MCF 10A (cell line): ENCODE measurements at places on chromosomes 12 and 14. TPM values are rescaled to one million over a fixed set of nuclear protein-coding genes. Genes with fewer than 3 reads are reported as not detected.

The SPATS2 gene
- total RNA-seq = 21.0 and 26.0 TPM in 2 replicates

The TSPAN19 gene
- total RNA-seq = 0.63 and 1.1 TPM in 2 replicates

The KANSL2 gene
- 35.3 and 44.2 TPM in 2 replicates for total RNA-seq

The RHOJ gene
- not detected in 2 replicates for total RNA-seq

The HOXC4 gene
- 1.7 and 1.8 TPM in 2 replicates for total RNA-seq

The RFX4 gene
- not detected in 2 replicates for total RNA-seq

DNA sequence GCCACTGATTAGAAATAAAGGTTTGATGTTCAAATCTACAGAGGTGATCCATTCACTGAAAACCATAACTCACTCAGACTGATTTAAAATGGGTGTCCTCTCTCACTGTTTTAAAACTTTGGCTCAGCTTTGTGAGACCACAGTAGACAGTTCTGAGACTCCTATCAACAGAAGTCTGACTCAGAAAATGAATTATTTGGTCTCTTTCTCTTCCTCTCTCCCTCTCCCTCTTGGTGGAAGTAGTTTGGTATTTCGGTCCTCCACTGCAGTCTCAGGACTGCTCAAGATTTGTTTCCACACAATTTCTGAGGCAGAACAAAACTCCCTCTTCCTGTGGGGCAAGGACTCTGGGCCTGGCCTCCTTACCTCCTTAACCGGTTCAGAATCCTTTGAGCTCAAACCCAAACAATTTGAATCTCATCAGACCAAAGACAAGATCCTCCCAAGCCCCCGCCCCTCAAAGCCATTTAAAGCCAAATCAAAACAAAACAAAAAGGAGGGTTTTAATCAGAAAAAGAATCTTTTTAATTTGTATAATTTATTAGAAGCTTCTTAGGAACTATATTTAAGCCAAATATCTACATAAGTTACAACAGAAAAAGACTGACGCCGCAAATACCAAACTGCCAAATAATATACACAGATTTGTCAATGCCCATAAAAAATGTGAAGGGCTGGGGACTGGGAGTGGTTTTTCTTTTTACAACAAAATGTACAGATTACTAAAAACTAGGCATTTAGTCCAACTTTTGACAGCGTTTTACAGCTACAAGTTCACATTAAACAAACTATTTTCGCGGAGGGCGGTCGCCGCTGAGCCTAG, 3.9 kb downstream of the NKX2-1 start:
- H3K36me3 ChIP-seq = no peaks in the 10 kb centered on the region
- no peak overlapping the region for H3K4me3 ChIP-seq
- no peak for DNase-seq

GRCh38 chr14:100851946-100852620, 26.2 kb downstream of the MEG3 start:
- DNase-seq = no peak
- H3K4me3 ChIP-seq = no peak overlapping the region
- no peaks in the 10 kb centered on the region for H3K27me3 ChIP-seq
- no peak overlapping the region for H3K27ac ChIP-seq
- H3K4me1 ChIP-seq = no peaks in the 10 kb centered on the region
- no peaks in the 10 kb centered on the region for H3K36me3 ChIP-seq

DNA sequence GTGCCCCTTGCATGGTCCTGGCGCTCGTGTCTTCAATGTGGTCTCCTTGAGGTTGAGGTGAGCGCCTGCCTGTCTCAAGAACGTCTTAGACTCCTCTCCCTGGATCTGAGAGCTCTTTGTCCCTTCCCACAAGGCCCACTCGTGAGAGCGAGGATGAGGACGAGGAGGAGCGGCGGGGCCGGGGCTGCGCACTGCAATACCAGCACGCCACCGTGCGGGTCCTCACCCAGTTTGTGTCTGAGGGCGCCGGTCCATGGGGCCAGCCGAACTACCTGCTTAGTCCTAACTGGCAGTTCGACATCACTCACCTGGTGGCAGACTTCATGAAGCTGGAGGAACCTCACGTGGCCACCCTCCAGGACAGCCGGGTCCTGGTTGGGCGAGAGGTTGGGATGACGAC, 128.1 kb downstream of the SLC15A4 start:
- H3K27ac ChIP-seq = no peak overlapping the region
- no peaks in the 10 kb centered on the region for H3K36me3 ChIP-seq
- H3K4me1 ChIP-seq = no peaks in the 10 kb centered on the region
- H3K4me3 ChIP-seq = no peak overlapping the region
- no peak for DNase-seq
- no peaks in the 10 kb centered on the region for H3K27me3 ChIP-seq

- no peak for DNase-seq
- no peak overlapping the region for H3K27ac ChIP-seq
- H3K36me3 ChIP-seq = peaks cover 26% of the 10 kb centered on the region
- H3K27me3 ChIP-seq = no peaks in the 10 kb centered on the region
- no peak overlapping the region for H3K4me3 ChIP-seq
Observed at GRCh38 chr14:51697848-51698247, 46.1 kb downstream of the FRMD6 start.

GRCh38 chr14:53190938-53191337, 37.8 kb upstream of the DDHD1 start:
- no peak overlapping the region for H3K27ac ChIP-seq
- DNase-seq = peak; percentile 10
- H3K4me1 ChIP-seq = peaks cover 5% of the 10 kb centered on the region

DNA sequence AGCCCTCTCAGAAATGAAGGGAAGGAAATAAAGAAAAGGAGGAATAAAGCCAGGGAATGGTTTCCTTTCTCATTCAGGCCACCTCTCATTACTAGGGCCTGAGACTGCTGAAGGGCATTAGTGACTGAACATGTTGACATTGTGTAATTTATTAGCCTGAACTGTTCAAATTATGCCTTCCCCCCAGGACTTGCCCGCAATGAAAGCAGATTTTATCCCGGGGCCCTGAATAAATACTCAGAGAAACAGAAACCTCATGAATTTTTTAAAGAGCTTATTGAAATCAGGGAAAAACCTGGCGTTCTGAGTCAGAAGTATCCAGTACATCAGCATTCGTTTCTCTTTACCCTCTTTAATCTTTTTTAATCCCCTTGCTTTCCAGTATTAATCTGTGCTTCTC, 35.9 kb upstream of the WSCD2 start:
- H3K27ac ChIP-seq = no peak overlapping the region
- H3K4me1 ChIP-seq = no peaks in the 10 kb centered on the region
- H3K27me3 ChIP-seq = peaks cover 7% of the 10 kb centered on the region
- DNase-seq = no peak
- no peak overlapping the region for H3K4me3 ChIP-seq

GRCh38 chr12:1305063-1305434, 289.3 kb downstream of the FBXL14 start:
- DNase-seq = no peak
- H3K27me3 ChIP-seq = no peaks in the 10 kb centered on the region
- no peaks in the 10 kb centered on the region for H3K4me1 ChIP-seq
- H3K27ac ChIP-seq = no peak overlapping the region

GRCh38 chr12:110508071-110508586, 6.0 kb downstream of the RAD9B start:
- H3K4me3 ChIP-seq = no peak overlapping the region
- H3K27ac ChIP-seq = no peak overlapping the region
- no peaks in the 10 kb centered on the region for H3K36me3 ChIP-seq
- no peak for DNase-seq
- no peaks in the 10 kb centered on the region for H3K4me1 ChIP-seq

GRCh38 chr14:105469456-105470349, 4.9 kb upstream of the CRIP2 start:
- H3K36me3 ChIP-seq = peaks cover 14% of the 10 kb centered on the region
- H3K27ac ChIP-seq = no peak overlapping the region
- H3K4me3 ChIP-seq = no peak overlapping the region
- no peak for DNase-seq

- H3K36me3 ChIP-seq = no peaks in the 10 kb centered on the region
- H3K4me3 ChIP-seq = no peak overlapping the region
- no peaks in the 10 kb centered on the region for H3K4me1 ChIP-seq
- DNase-seq = no peak
- no peak overlapping the region for H3K27ac ChIP-seq
- H3K27me3 ChIP-seq = no peaks in the 10 kb centered on the region
Observed at GRCh38 chr12:113137861-113138783, 2.6 kb upstream of the RASAL1 start.

DNA sequence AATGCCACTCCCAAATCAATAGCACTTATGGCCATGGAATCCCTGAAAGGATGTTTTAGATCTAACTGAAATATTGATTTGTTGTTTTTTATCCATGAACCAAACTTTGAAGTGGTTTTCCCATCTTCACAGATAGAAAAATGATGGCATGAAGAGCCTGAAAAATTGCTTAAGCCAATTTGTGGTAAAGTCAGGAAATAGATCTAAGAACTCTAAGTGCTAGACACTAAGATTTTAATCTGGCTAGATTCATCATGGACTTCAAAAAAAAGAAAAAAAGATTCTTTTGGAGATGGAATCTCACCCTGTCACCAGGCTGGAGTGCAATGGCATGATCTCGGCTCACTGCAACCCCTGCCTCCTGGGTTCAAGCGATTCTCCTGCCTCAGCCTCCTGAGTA, 45.0 kb upstream of the STRN3 start:
- peaks cover 15% of the 10 kb centered on the region for H3K36me3 ChIP-seq
- no peaks in the 10 kb centered on the region for H3K27me3 ChIP-seq
- H3K4me1 ChIP-seq = no peaks in the 10 kb centered on the region
- no peak for DNase-seq

- H3K4me3 ChIP-seq = no peak overlapping the region
- H3K4me1 ChIP-seq = no peaks in the 10 kb centered on the region
- no peak overlapping the region for H3K27ac ChIP-seq
- no peaks in the 10 kb centered on the region for H3K36me3 ChIP-seq
- peaks cover 53% of the 10 kb centered on the region for H3K27me3 ChIP-seq
Observed at GRCh38 chr12:3974883-3975282, 101.7 kb upstream of the PARP11 start.
